Germinal center (tissue), 1 donor: ENCODE measurements at places on chromosomes 2 and 18.

DNA sequence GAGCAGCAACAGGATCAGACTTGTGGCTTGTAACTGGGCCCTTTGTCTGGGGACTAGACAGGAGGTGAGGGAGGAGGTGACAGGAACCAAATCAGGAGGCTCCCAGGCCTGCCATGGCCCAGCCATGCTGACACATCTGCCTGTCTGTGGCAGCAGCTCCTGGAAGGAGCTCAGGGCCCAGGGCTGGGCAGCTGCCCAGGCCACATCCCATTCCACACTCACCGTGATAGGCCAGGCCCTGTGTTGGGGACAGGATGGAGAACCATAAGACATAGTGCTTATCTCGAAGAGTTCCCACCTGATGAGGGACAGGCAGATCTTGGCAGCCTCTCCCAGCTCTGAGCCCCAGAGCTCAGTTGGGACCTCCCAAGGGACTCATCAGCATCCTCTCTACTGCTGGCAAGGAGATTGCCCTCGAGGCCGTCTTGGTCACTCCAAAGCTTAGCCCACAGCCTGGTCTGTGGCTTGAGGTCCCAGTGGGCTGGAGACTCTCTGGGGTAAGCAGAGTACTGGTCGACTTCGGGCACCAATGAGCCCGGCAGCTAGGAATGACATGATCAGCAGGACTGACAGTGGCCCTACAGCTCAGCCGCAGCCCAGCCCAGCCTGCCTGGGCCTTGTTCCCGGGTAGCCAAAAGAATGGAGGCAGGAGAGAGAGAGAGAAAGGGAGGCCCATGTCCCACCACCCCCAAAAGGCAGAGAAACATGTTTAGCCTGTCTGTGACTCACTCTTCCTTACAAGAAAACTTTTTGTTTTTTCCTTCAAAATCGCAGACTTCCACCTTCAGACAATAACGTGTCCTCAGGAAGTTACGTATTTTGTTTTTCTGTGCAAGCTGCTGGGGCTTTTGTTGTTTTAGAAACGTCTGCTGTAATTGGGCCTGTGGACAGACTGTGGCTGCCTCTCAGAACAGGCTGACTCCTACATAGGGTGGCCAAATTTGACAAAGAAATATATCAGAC is 82.1 kb downstream of the HS1BP3 start:
- no peak for DNase-seq

DNA sequence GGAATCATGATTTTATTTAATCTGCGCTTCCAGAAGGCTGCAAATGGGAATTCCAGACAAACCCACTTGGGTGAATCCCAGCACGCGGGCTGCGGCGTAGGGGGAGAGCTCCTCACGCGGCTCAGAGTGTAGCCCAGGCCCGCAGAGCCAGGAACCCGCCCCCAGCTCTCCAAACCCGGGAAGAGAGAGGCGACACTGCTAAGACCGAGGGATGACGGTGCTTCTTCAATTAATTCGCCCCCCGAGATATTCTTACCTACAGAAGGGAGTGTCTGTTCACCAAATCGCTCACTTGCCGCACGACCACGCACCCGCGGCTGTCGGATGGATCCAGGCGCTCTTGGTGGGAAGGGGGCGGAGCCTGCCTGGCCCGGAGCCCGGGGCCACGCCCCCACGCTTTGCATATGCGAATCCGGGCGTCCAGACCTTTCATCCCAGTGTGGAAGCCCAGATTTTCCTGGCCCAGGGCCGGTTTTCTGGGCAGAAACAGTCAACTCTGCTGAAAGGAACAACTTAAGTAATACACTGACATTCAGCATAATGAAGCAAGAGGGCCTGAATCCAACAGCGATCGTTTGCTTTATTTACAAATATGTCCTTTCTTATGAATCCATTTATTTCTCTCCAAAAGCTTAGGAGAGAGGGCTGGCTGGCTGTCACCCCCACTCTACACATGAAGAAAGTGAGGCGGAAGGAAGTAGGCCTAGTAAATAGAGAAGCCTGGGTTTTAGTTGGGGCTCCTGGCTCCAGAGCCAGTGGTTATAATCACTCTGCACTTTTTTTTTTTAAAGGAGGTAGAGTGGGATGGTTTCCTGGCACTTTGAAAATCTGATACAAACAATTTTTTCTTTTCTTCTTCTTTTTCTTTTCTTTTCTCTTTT is at the start of gene SLC19A3:
TSS of gene SLC19A3 (minus strand) at position 342 of the 881 bp plus-strand sequence. CDS start 15,710 bp downstream, outside the sequence.
- DNase-seq: no peak

DNA sequence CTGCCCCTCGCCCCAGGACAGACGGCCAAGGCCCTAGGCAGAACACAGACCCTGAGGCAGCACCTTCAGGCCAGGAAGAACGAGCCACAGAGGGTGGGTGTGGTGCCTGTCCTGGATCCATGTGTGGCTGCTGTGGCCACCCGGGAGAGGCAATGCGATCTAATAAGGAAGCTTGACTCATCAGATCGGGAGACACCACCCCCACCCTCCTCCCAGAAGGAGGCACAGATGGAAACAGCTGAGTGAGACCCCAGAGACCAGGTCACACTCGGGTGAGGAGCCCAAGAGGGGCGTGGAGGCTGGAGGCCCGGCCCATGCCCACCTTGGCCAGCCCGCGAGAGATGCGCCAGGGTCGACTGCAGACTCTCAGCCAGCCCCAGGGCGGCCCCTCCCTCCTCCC is 20.3 kb downstream of the KCNG2 start:
- DNase-seq: no peak

- DNase-seq: no peak
These were observed 609.0 kb downstream of the DCC start for GRCh38 chr18:52948868-52949444.

DNA sequence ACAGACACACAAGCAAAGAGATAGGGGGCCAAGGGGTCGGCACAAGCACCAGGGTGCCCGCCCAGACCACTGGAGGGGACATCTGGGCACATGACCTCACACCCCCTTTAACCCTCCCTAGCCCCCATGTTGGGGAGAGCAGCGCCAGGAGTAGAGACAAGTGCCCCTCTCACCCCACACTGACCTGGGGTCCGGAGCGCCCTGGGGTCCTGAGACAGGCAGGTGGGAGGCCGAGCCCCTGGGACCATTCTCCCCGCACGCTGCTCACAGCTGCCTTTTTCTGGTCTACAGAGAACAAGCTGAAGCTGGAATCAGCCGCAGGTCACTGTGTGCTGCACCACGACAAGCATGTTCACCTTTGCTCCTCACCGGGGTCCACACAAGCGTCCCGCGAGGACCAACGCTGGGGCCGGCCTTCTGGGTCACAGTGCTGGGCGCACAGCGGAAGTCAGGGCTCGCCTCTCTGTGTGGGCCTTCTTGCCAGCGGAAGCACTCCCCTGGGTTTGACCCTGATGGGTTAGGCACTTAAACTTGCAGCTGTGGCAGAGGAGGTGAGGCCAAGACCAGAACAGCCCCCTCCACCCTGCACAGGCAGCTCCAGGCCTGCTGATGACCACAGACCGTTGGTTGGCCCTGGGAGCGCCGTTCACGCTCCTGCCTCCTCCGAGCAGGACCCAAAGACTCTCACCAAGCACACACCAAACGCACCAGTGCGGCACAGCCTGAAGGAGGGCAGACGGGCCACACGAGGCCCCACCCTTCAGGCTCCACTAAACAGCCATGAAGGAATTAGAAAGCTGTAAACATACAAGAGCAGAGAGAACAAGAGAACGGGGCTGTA is 275.3 kb downstream of the EIPR1 start:
- no peak for DNase-seq

DNA sequence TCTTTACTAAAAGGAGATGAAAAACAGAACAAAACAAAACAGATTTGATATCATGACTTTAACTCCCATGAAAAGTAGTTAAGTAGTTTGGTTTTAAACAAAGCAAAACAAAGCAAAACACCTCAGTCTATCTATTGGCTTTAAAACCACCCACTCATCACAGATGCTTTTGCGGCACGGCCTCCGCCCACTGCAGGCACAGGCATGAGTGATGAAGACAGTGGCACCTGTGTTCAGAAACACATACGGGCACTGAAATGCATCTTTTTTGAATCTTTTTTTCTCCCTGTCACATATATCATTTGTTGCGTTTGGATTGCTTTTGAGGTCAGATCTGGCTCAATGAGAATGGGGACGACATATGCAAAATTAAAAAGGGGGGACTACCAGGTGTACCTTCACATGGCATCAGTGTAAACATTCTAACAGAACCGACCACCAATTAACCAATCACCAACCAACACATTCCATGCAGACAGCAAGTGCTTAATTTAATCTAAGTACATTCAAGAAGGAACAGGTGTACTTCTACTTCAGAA is 147.4 kb upstream of the REV1 start:
- DNase-seq: peak; percentile 84

- no peak for DNase-seq
These were observed 7.7 kb downstream of the SLC30A3 start for GRCh38 chr2:27255187-27255586.

- no peak for DNase-seq
These were observed 38.5 kb upstream of the SNED1 start for GRCh38 chr2:240959941-240960308.

DNA sequence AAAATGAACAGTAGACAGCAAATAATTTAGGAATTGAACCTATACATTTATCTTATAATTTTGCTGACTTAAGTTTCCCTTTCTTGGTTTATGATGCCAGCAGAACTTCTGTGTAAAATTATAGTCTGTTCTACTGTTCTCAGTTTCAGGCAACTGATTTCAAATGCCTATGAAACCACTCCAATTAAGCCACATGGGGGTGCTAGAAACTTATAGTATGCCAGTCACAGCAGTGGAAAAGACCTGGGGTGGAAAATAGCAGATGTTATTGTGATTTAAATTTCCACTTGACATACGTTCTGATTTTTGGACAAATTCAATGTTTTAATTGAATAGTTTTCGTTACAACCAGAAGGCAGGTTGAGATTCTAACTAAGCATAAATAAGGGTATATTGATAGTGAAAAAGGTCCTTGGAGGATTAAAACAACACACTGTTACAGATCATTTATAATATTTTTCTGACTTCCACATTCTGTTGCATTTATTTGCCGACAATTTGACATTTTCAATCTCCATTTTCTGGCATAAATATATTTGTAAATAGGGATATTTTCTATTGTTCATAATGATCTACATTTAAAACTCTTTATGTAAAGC is 61.4 kb downstream of the CPS1 start:
- peak; percentile 4 for DNase-seq

GRCh38 chr2:85607268-85608215 is 4.3 kb downstream of the C2orf68 start:
- no peak for DNase-seq

GRCh38 chr2:127844973-127845372 is 13.0 kb downstream of the POLR2D start:
- no peak for DNase-seq

- DNase-seq: no peak
These were observed 5.2 kb upstream of the MAP3K2 start for GRCh38 chr2:127392828-127393578.

DNA sequence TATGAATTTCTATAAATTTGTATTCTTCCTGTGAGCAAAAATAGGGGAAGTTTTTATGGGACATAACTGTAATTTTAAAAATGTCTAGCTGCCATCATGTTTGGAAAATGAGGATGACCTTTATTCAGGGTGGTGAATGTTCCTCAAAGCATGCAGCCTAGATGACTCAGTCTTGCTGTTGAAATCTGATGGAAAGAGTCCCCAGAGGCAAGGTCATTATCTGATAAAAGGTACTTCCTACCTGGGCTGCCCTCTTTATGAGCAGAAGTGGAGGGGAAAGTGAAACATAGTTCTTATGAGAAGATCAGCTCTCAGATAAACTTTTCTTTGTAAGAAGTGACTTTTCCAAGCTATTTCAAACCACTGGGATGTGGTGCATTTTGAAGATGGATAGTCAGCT is 1144.7 kb upstream of the PIK3C3 start:
- no peak for DNase-seq

DNA sequence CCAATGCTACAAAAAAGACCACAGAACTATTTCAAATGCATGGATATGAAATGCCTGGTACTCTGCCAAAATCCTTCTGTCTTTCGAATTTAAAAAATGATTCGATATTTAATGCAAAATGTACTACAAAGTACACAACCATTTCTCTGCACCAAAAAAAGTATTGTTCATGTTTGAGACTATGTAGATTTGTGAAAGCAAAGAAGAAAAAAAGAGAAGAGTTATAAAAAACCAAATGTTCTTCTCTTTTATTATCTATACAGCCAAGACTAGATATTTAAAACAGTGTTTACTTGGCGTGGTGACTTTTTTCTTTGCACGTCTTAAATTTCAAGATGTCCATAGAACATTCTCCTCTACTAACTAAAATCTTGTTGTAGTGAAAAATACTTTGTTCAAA is 89.2 kb downstream of the DTNA start:
- DNase-seq: no peak

GRCh38 chr2:172597176-172597842 is 41.4 kb downstream of the PDK1 start:
- DNase-seq: no peak

GRCh38 chr18:42604820-42605219 is 510.7 kb downstream of the RIT2 start:
- no peak for DNase-seq

DNA sequence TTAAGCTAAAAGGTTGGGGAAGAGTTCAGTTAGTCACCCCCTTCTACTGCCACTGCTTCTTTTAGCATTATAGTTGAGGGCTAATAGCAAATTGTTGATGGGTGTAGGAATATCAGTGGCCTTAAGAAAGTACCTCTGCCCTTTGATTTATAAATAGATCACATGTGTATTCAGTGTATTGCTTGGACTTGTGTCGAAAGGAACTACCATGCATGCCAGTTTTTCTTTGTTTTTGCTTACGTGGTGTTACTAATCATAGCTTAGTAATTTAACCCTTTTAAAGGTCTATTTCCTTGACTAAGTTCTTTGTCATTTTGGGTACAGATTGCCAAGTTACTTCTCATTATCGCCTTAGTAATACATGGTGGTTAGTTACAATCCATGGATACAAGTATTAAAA is 85.6 kb downstream of the MIB1 start:
- no peak for DNase-seq

GRCh38 chr2:289362-290089 is 1.6 kb upstream of the ALKAL2 start:
- DNase-seq: no peak

DNA sequence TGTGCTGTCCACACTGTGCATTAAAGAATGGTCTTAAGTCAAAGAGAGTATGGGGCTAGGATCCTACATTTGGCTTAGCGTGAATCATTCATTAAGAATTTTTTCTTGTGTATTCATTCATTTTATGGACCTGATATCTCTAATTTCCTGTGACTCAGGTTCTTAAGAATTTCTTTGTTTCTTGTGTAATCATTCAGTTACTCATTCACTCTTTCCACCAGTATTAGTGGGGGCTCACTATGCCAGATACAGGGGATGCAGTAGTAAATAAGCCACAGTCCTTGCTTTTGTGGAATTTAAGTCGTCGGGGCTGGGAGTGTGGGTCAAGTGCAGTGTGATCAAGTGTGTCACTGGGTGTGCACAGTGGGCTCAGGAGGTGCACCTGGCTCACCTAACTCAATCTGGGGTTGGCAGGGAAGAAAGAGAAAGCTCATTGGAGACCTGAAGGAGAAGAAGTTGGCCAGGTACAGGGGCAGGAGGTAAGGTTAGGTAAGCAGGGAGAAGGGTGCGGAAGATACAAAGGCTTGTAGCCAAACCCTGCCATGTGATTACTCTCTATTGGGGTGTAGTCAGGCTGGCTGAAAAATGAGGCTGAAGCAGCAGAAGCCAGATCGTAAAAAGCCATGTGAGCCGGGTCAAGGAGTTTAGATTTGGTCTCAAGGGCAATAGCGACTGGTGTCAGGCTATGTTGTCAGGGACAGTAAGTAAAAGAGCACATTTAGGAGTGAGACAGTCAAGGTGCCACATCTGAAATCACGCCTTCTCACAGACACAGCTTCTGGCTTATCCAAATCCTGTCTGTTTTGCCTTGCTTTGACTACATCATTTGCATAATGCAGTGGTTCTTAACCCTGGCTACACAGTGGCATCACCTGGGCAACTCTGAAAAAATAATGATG is 67.2 kb downstream of the KCTD1 start:
- no peak for DNase-seq
